EL (cell line): ENCODE measurements at places on chromosomes 1 and 21.

DNA sequence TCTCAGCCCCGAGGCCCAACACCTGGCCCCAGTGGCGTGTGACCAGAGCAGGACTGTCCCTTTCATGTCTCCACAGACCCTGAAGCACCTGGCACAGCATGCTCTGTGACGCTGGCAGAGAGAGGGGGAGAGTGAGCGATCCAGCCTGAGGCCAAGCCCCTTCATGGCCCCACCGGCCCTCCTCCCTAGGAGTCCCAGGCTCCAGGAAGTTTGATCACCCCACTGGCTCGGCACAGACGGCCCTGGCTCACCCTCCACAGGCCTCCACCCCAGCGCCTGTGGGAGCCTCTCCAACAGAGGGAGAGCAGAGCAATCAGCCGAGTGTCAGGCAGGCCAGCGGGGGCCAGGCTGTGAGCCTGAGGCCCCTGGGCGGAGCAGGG lies 11.0 kb downstream of the SH3BGRL3 start:
- no peak for DNase-seq

DNA sequence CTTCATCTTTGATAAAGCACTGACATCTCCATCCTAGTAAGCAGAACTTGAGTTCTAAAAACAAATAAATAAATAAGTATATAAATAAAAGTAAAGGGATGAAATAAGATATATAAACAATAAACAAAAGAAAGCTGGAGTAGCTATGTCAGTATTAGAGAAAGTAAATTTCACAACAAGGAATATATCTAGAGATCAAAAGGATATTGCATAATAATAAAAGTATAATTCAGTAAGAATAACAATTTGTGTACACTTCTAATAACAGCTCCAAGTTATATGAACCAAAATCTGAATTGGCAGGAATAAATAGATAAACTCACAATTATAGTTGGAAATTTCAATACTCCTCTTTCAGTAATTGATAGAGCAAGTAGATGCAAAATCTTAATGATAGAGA lies 9.8 kb upstream of the CENPF start:
- no peak for DNase-seq

DNA sequence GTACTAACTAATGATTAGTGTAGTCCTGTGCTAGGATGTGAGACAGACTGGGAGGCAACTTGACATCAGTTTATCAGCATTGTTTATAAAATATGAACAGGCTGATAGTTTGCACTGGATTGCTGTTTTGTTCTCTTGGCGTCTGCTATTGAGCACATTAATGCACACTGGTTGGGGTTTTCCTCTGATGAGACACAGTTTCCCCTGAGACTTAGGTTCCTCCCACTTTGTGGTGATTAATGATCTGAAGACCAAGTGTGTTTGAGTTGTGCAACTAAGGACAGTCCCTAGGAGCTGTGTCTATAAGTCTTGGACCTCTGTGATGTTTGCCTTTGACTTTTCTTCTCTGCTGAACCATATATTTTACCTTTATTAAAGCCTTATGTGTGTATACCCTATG lies 1015.4 kb downstream of the AMY1C start:
- DNase-seq: no peak

- no peak for DNase-seq
These were observed 19.4 kb downstream of the HSD11B1 start for GRCh38 chr1:209723756-209724693.

DNA sequence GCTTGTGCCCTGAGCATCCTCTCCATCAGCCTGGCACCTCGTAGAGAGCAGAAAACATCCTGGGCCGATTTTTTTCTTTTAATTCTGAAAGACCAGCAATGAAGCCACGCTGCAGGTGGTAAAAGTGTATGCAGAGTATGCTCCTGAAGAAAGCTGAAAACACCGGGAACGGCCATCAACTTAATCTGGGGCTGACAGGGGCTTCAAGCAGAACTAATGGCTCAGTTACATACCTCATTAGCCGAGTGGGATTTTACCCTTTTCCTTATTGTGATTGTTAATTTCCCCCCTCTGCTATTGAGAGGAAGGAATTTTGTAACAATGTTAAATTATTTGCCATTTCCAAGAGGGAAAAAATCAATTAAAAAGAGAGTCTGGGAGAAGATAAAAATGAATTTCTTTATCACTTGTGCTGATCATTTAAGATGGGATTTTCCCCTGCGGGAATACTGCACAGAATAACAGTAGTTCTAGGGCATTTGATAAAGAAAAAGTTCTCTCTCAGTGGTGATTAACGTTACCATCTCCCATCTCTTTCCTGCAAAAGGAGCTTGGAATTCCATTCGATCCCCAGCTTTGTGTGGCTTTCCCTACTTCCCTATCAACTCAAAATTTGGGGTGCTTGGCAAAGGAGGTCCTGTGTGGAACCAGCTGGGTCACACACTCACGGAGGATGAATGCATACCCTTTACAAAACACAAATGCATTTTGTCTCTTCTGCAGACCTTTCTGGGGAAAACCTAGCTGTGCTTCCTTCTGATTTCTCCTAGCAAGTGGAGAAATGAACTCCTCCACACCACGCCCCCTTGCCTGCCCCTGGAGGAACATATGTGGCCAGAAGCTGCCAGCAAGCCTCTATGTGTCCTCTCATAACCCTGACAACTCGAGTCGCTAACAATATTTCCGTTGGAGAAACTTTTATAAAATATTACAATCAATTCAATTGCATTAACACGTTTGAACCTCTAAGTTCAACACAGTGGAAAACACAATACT lies 70.9 kb downstream of the RRAGC start:
- no peak for DNase-seq

- no peak for DNase-seq
These were observed 195.1 kb downstream of the PTPRC start for GRCh38 chr1:198833706-198834503.

- DNase-seq: no peak
These were observed 16.0 kb downstream of the ITPKB start for GRCh38 chr1:226722901-226723656.

DNA sequence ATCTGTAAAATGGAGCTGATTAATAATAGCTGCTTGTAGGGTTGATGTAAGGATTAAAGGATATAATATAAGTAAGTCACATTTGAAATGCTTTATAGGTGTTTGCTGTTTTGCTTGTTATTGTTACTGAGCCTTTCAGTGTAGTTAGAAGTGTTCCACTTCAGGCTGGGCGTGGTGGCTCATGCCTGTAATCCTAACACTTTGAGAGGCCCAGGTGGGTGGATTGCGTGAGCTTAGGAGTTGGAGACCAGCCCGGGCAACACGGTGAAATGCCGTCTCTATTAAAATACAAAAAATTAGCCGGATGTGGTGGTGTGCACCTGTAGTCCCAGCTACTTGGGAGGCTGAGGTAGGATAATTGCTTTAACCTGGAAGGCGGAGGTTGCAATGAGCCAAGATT lies 12.2 kb downstream of the TRNAU1AP start:
- no peak for DNase-seq
